Aorta (tissue), 5 donors: ENCODE measurements at places on chromosomes 1 and 21. TPM values are rescaled to one million over a fixed set of nuclear protein-coding genes. Genes with fewer than 3 reads are reported as not detected.

Gene EFCAB14
- 101 TPM for total RNA-seq

Gene DLGAP3
- 0.36 TPM for total RNA-seq

Gene SFN
- 3.7 TPM for total RNA-seq

DNA sequence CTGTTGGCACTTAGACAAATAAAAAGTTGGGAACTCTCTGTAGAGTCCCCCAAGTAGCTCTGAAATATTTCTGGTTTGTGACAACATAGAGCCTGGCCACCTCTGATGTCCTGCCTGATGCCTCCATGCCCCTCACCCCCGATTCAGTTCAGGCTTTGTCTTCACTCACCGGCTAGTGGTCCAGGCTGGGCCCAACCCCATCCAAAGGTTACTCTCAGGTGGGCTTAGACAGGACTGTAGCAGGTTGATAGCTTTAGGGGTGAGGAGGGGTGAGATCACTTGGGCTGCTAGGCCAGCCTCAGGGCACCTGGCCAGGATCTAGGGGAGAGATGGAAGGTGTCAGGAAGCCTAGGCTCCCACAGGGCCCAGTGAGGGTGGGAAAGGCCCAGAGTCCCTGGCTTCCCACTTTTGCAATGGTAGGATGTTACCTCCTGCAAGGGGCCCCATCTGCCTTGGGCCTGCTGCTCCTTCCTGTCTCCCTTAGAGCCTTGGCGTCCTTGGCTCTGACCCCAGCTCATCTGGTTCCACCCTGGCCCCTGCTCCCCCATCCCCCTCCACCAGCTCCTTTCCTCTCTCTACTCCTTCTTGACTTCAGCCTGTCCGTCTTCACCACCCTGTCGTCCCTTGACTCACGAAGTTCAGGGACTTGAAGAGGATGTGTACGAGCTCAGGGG, 6.7 kb downstream of the EPS8L3 start:
- no peak for DNase-seq
- H3K27me3 ChIP-seq: no peaks in the 10 kb centered on the region
- no peaks in the 10 kb centered on the region for H3K4me1 ChIP-seq

DNA sequence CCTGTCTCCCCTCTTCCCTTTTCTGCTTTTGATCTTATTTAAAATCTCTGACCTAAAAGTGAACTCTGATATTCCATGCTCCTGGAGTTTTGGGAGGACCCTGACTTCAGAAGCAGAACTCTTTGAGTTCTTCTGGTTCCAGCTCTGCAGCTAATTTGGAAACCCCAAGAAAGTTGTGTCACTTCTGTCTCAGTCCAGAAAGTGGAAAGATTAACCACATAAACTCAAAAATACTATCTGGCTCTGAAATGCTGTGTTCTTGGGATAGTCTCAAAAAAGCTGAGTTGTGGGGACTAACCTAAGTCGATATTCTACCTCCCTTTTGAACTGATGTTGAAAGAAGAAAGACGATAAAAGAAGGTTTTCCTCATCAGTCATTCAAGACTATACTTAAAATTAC, 59.8 kb downstream of the ITPKB start:
- peak overlapping the region; percentile 20 for H3K27ac ChIP-seq
- peaks cover 10% of the 10 kb centered on the region for H3K4me1 ChIP-seq
- H3K36me3 ChIP-seq: no peaks in the 10 kb centered on the region
- H3K27me3 ChIP-seq: no peaks in the 10 kb centered on the region

DNA sequence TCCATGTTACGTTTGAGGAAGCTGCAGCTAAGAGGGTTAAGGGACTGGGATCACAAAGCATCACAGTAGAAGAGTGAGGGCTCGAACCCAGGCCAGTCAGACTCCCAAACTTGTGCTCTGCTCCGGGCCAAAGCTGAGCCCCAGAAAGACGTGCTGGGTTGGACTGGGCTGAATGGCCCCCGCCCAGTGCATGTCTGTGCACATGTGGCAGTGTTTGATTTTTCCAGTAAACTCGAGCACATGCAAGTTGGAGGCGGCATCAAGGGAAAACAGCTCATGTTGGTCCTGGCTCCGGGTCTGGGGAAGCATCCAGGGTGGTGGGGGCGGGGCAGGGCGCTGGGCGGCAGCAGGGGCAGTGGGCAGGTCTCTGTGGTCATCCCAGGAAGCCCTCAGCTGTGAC, 39.8 kb upstream of the WNT4 start:
- no peaks in the 10 kb centered on the region for H3K27me3 ChIP-seq
- no peaks in the 10 kb centered on the region for H3K36me3 ChIP-seq
- no peak overlapping the region for H3K27ac ChIP-seq
- no peak for DNase-seq
- H3K4me3 ChIP-seq: no peak overlapping the region

DNA sequence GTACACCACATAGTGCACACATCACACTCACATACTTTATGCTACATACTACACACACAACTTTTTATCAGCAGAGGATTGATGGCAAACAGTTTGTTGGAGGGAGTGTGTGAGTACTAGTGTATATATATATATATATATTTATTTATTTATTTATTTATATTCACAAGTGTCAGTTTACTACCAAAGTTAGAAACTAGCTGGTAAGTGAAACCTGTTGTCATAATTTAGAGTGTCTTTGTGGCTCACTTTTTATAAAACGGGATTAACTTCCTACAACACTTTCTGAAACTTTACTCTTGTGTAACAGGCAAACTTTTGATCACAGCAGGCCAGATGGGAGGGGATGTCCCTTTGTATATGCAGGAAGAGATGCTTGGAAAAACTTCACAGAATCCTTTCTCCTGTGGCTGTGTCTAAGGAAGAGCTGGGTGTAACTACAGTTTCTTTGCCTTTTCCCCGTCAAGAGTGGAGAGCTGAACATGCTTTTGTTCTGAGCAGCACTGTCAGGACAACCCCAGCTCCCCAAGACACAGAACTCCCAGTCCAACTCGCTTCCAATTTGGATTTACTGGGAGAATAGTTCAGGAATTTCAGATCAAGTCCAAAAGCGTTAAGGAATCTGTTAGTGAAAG, 1.9 kb upstream of the SAMD13 start:
- no peak for DNase-seq
- H3K27ac ChIP-seq: peak overlapping the region; percentile 73
- H3K27me3 ChIP-seq: no peaks in the 10 kb centered on the region
- no peaks in the 10 kb centered on the region for H3K36me3 ChIP-seq
- no peaks in the 10 kb centered on the region for H3K4me1 ChIP-seq
- no peak overlapping the region for H3K4me3 ChIP-seq
